ENCODE measurements at places on chromosomes 7 and 10.

GRCh38 chr10:11284291-11285085 lies 266.8 kb downstream of the CELF2 start:
- DNase-seq = peak; percentile 25

GRCh38 chr10:13184730-13185514 lies 23.6 kb downstream of the MCM10 start:
- DNase-seq = no peak

- DNase-seq = no peak
These were observed 47.1 kb downstream of the NT5C2 start for GRCh38 chr10:103145860-103146466.

- DNase-seq = no peak
These were observed 11.2 kb upstream of the OR2A5 start for GRCh38 chr7:144037414-144038035.

- no peak for DNase-seq
These were observed at the start of gene FOXL3 for GRCh38 chr7:289756-290553. TSS of gene FOXL3 (plus strand) at chr7:290170. CDS start at chr7:290170, 0 bp downstream.

DNA sequence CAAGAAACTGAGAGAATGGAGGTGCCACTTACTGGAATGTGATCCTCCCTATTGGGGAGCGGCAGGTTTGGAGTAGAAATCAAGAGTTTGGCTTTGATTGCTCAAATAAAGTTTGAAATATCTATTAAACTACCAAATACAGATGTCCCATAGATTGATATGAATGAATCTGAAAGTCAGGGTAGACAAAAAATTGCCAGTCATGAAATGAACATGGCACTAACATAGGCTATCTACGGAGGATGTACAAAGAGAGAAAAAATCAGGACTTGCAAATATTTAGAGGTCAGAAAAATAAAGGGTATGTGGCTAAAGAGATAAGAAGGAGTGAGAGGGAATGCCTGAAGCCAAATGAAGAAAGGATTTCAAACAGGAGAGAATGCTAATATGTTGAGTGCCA lies 119.9 kb downstream of the PCDH15 start:
- no peak for DNase-seq

GRCh38 chr10:77325233-77325537 lies 312.4 kb downstream of the KCNMA1 start:
- no peak for DNase-seq

- DNase-seq = no peak
These were observed 336.3 kb downstream of the KCNMA1 start for GRCh38 chr10:77301305-77301730.

DNA sequence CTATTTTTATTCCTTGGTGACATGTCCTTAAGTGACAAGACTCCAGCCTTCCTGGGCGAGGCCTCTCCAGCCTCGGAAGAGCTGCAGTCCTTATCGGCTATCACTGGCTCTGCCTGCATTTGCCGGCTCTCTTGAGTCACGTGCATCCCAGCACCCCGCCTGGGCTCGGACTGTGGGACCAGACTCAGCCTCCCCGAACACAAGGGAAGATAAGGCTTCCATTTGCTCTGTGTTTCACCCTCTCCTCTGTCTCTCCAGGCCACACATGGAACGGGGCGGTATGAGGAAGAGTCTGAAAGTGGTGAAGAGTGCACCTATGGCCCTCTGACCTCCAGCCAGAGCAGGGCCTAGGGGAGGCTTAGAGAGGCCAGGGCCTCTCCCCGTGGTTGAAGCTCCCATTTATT lies 4.7 kb downstream of the GDF2 start:
- no peak for DNase-seq

Measured in stimulated activated CD4-positive, alpha-beta T cell treated with anti-CD3 and anti-CD28 coated beads, Interleukin-4, amount 100 ng/mL, for 4 hours (primary cell).